Hypothalamus (tissue), 51 donors: ENCODE measurements at places on chromosomes 3 and 15.

DNA sequence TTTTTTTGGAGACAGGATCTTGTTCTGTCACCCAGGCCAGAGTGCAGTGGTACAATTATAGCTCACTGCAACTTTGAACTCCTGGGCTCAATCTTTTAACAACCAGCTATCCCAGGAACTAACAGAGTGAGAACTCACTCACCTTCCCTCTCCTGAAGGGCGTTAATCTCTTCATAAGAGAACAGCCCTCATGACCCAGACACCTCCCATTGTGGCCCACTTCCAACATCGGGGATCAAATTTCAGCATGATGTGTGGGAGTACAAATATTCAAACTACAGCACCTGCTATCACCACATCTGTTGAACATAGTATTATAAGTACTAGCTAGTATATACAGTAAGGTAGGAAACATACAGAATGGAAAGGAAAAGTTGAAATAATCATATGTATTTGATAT lies 132.5 kb downstream of the DOCK3 start:
- no peak for DNase-seq

DNA sequence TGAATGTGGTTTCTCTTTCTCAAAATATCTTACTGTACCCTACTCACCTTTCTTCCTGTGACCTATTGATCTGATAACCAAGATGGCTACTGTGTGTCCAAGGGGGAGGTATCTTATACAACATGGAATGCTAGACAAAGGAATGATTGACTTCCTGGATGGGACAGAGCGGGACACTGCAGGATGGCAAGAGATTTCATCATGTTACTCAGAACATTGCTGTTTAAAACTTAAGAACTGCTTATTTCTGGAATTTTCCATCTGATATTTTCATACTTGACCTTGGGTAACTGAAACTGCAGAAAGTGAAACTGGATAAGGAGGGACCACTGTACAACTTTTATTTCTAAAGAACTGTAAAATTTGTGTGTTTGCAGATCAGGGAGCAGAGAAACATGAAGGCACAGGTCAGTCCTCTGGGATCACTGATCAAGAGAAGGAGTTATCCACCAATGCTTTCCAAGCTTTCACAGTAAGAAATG lies 18.5 kb downstream of the CNOT10 start:
- no peak for DNase-seq

GRCh38 chr3:113485161-113485609 lies 29.8 kb downstream of the SPICE1 start:
- DNase-seq, result no peak

DNA sequence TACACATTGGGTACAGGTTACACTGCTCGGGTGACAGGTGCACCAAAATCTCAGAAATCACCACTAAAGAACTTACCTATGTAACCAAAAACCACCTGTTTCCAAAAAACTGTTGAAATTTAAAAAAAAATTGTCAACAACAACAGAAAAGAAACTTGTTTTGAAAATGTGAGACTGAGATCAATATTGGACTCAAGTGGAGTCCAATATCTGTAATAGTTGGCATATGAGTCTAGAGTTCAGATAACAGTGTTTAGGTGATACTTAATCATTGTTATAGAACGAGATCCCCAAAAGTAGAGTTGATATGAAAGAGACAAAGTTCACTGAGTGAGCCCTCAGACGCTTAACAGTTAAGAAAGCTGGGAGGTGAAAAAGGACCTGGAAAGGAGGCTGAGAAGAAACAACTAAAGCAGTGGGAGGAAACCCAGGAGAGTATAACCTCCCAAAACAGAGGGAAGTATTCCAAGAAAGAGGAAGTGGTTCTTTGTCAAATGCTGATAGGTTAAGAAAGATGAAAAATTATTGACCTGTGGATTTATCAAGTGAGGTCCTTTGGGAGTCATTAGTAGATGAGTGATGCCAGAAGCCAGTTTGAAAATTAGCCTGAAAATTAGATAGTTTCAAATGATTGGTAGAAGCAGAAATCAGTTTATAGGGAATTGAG lies 388.6 kb upstream of the DPH6 start:
- DNase-seq, result no peak

- no peak for DNase-seq
Measured at GRCh38 chr3:94362393-94362792, 299.5 kb downstream of the NSUN3 start.
